ENCODE measurements at places on chromosomes 7 and 10.

GRCh38 chr10:3045471-3046209 lies 21.7 kb upstream of the PFKP start:
- no peak for DNase-seq

GRCh38 chr10:130416334-130417150 lies 280.4 kb downstream of the GLRX3 start:
- DNase-seq, result no peak

DNA sequence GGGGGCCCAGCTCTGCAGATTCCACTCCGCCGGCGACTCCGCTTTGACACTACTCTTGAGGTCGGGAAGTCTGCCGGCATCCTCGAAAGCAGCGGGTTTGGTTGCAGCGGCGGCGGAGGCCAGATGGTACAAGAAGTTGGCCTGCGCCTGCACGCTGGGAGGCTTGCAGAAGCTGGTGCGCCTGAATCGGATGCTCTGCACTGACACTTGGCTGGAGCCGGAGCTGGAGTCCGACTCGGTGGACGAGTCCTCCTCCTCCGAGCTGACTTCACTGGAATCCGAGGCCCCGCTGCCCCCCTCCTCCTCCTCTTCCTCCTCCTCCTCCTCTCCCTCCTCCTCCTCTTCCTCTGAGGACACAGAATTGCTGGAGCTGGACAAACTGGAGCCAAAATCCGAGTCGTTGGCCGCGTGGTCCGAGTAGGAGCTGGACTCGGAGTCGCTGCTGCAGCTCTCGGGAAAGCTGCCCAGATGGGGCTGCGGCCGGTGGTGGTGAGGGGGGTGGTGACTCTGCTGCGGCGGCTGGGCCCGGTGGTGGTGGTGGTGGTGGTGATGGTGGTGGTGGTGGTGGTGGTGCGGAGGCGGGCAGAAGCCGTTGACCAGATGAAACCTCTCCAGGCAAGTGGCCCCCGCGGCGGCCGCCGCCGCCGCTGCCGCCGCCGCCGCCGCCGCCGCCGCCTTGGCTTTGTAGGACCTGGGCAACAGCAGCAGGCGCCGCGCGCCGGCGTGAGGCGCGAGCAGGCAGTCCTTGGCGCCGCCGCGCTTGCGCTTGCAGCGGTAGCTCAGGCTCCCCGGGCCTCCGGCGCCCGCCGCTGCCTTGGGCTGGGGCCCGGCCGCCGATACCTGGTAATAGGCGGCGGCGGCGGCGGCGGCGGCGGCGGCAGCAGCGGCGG lies 9.0 kb downstream of the SKIDA1 start:
- DNase-seq, result peak; percentile 83

DNA sequence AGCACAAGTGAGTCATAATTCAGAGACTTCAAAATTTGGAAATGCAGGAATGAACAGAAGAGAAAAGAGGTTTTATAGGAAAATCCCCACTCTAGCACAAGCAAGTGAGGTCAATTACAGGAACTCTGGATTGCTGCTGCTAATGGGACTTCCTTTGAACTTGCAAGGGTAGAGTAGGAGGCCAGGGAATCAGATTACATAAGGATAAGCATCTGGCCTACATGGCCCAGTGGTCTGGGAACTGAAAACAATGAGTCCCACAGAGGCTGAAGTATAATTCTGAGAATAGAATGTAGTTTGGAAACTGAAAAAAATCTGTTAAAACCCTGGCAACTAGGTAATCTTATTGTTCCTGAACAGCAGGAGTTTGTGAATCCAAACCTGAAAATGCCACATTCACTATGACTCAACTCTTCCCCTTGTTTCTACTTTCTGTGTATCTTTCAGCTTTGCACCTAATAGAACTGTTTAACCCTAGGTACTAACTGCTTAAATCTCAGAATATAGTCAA lies 66.5 kb downstream of the CTNNA3 start:
- peak; percentile 56 for DNase-seq

GRCh38 chr7:35355911-35356310 lies 102.0 kb upstream of the TBX20 start:
- DNase-seq, result no peak

DNA sequence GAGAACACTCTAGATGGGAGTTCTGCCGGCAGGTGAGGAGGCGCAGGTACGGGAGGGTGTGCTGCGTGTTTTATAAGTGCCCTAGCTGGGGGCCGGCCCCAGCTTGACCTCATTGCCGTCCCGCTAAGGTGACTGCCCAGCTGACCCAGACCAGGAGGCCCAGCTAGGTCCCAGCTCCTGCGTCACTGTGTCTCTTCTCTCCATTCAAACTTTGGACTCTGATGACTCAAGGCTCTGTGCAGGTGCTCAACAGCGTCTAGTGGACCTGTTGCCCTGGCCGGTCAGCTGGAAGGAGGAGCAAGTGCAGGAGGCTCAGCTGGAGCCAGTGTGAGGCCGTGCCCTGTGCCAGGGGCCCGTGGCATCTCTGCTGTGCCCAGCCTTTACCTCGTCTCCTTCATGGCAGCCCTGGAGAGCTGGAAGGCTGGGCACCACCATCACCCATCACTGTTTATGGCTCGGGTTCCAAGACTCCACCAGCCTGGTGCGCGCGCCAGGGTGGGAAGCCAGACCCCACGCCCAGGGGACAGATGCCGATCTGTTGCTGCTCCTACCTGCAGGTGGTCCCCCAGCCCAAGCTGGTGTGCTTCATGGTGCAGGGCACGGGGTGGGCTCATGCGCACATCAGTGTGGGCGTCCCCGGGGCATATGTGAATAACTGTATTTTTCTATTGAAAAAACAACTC lies 14.6 kb downstream of the LHPP start:
- DNase-seq, result no peak

DNA sequence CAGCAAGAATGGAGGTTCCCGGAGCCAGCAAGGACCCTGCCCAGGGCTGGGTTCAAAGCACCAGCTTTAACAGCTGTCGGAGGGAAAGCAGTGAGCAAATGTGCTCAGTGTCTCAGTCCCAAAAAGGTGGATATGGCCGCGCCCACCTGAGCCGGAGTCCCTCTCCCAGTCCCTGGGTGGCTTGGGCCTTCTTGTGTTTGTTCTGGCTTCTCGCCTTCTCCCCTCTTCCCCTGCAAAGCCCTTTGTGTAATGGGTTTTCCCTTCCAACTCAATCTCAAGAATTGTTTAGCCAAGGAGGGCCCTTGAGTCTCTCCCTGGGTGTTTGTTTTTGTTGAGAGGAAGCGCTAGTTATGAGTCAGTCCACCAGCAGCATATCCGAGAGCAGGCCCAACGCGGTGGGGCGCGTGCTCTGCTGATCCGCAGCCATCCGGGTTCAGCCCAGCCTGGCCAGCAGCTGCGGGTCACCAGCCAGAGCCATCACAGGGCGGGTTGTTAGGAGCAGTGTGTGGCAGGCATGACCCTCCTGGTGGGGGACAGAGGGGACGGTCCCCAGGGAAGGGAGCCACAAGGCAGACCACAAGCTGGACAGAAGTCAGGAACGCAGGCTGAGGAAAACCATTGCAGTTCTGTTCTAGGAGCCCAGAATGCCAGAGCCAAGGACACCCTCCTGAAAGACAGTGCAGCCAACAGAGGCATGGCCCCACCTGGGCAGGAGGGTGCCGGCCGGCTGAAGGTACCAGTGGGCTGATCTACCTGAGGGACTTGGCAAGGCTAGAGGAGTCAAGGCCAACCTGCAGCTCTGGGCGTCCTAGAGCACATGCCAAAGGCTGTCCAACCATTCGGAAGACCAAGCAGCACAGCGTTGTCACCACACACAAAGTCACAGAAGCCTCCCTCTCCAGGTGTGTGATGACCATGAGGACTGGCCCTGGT lies 21.3 kb downstream of the CALML3 start:
- DNase-seq, result no peak

GRCh38 chr7:81902536-81902935 lies 132.7 kb upstream of the HGF start:
- no peak for DNase-seq

- no peak for DNase-seq
Observed at GRCh38 chr10:100873146-100873826, 39.5 kb upstream of the SLF2 start.

DNA sequence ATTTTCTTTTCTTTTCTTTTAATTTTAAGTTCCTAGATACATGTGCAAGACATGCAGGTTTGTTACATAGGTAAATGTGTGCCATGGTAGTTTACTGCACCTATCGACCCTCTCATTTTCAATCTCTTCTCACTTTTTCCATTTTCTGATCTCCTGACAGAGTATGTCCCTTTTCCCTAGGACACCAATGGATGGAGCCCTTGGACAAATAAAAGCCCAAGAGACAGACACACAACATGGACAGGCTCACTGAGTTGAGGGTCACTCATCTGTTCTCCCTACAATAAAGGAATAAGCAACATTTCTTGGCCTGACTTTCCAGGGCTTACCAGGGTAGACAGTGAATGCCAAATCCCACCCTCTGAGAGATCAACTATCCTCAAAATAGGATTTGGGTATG lies 15.2 kb upstream of the UBE2D1 start:
- DNase-seq, result no peak

- no peak for DNase-seq
Observed at GRCh38 chr7:84975586-84976185, 211.2 kb downstream of the SEMA3D start.

DNA sequence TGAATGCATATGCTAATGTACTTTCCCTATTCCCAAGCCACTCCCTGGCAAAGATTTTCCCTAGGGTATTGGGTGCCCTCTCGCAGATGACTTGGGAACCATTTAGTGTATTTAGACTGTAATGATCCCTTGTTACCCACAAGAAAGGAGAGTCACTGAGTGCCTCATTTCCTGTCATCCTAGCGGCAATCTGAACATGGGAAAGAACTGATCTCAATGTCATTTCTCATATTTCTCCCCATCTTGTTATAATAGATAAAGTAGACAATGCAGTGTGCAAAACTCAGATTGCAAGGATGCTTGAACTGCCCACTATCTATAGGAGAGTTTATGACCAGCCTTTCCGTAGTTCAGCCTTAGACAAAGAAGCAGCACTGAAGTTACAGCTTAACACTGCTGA lies 123.3 kb downstream of the MICU1 start:
- DNase-seq, result no peak

GRCh38 chr10:113128450-113129070 lies 178.5 kb downstream of the TCF7L2 start:
- no peak for DNase-seq

DNA sequence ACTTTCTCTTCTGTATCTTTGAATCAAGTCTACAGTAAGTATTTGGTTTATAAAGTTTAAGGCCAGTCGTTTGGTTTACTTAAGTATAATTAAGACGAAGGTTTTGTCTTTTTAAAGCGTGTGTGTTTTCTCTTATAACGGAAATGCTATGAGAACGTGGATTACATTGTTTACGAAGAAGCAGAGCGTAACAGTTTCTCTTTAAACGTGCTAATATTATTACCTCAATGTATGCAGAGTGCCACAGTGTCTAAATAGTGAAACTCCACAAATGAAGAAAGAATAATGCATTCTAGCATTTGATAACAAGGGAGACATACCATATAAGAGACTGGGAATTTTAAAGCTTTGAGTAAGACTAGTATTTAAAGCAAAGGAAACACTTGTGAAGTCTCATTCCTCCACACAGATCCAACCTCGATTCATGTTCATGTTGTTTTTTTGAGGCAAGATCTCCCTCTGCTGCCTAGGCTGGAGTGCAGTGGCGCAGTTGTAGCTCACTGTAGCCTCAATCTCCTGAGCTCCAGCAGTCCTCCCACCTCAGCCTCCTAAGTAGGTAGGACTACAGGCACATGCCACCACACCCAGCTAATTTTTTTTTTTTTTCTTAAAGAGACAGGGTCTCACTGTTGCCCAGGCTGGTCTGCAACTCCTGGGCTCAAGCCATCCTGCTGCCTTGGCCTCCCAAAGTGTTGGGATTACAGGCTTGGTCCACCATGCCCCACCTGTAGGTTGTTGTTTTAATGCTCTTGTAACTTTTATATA lies 75.1 kb downstream of the ANKRD61 start:
- DNase-seq, result peak; percentile 19

GRCh38 chr7:25988640-25989039 lies 163.4 kb upstream of the NFE2L3 start:
- DNase-seq, result no peak

GRCh38 chr7:140176122-140176701 lies 571 bp downstream of the KDM7A start:
- no peak for DNase-seq

DNA sequence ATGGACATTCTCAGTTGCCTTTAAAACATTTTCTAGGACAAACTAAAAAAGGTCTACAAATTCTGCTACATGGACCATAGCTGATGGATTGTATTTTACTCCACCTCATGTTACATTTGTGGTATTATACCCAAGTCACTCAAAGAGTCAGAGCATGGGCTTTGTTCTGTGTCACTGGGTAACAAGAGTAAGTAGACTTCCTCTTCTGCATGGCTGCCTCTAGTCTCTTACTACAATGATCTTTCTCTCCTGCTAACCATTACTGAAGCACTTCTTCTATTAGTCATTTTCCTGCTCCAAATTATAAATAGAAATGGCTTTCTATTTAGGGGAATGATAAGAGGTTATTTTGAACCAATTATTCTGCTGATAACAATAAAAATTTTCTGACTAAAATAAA lies 727.4 kb upstream of the NRP1 start:
- no peak for DNase-seq

DNA sequence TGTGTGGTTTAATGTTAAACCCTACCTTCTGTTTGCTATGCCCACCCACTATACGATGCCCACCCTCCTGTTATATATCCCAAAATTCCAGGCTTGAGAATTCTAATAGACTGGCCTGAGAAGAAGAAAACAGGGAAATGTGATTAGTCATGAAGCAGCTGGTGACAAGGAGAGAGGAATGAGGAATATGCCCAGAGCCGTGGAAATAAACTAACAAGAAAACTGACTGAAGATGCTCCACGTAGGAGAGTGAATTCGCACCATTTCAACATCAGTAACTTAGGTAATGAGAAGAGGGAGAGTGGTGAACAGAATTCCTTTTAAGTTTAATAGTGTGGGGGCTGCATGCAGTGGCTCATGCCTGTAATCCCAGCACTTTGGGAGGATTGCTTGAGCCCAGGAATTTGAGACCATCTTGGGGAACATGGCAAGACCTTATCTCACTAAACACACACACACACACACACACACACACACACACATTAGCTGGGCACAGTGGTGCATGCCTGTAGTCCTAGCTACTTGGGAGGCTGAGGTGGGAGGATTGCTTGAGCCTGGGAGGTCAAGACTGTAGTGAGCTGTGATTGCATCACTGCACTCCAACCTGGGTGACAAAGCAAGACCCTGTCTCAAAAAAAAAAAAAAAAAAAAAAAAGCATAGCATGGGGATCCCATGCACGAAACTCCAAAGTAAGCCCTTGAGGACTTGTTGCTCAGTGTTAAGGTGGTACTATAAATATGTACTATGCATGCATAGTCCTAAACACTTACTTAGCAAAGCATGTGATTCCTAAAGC lies 16.1 kb upstream of the SYPL1 start:
- DNase-seq, result no peak

Data from GM06990 (cell line).